GOT3 (cell line): ENCODE measurements at places on chromosomes 6 and 20.

DNA sequence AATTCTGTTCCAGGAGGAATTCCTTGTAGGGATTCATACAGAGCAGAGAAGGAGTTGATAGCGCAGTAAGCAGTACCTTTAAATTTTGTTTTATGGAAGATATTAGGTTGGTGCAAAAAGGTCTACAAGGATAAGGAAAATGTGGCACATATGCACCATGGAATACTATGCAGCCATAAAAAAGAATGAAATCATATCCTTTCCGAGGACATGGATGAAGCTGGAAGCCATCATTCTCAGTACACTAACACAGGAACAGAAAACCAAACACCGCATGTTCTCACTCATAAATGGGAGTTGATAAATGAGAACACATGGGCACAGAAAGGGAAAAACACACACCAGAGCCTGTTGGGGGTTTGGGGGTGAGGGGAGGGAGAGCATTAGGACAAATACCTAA lies 37.4 kb upstream of the TXLNB start:
- DNase-seq = no peak

- DNase-seq = no peak
These were observed 99.9 kb downstream of the CDH26 start for GRCh38 chr20:60057866-60058807.

GRCh38 chr20:64084685-64085152 lies 521 bp upstream of the LKAAEAR1 start:
- DNase-seq = no peak

DNA sequence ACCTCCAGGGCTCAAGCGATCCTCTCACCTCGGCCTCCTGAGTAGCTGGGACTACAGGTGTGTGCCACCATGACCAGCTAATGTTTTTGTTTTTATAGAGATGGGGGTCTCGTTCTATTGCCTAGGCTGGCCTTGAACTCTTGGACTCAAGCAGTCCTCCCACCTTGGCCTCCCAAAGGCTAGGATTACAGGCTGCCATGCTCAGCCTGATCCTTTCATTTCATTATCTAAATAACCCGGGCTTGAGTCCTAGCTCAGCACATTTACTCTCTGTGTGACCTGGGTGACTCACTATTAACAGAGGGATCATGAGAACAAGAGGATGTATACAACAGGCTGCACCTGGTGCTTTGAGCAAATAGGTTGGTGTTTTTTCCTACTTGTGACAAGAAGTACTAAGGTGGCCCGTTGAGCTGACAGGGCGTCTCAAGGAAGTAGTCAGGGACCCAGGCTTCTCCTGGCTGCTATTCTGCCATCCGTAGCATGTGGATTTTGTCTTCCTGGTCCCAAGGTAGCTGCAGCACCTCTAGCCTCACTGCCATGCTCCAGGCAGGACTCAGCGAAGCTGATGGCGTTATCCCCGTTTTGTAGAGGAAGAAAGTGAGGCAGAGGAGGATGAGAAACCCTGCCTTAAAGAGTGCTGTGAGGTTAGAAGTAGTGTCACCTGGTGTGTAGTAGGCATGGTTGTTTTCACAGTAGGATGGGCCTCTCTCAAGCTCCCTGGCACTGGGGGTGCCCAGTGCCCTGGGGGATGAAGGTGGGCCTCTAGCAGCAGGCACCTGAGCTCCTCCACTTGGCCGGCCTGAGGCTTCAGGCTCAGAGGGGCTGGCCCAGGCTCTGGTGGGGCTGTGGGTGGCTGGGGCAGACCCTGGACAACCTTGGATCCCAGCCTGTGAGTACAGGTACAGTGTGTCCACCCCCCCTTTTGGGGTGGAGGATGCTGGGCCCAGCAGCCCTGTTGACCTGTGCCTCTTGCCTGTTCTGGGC lies 62.4 kb downstream of the ADNP start:
- no peak for DNase-seq

GRCh38 chr6:64522859-64523258 lies 887.3 kb downstream of the PHF3 start:
- no peak for DNase-seq

DNA sequence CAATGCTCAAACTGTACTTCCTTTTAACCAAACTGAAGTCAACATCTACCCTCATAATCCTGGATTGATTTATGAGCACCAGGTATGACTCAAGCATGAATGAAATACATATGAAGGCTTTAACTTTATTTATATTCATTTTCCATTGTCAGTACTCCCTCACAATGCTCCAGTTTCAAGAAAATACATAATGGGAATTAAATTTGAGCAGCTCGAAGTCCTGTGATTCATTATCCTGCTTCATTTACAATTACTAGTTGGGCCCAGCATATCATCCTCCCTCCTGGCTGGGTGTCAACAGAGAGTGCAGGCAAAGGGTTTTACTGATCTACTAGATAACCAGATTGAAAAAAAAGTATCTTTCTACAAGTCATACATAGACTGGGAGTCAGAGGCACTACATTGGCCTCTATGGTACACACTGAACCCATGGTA lies 10.1 kb downstream of the SAMHD1 start:
- no peak for DNase-seq

DNA sequence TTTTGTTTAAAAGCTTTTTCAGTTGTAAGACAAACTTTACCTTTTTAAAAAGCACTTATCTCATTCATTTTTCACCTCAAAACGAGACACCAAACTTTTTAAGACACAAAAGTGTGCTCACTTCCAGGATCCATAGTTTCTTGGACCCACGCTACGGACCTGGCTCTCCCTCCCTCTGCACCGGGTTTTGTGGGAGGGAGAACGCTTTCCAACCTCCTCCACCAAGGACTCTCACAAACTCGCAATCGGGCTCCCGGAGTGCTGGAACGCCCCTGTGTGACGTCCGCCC lies 436 bp downstream of the CAGE1 start:
- no peak for DNase-seq
